Astrocyte (in vitro differentiated cells and primary cell): ENCODE measurements at places on chromosomes 11 and 22. TPM values are rescaled to one million over a fixed set of nuclear protein-coding genes. Genes with fewer than 3 reads are reported as not detected.
A peak's percentile ranks its signal among the peaks of the same experiment; 100 is the strongest.

GRCh38 chr11:133949129-133949528 is 7.6 kb downstream of the IGSF9B start:
- H3K4me1 ChIP-seq: peaks cover 44% of the 10 kb centered on the region
- DNase-seq: no peak
- H3K36me3 ChIP-seq: no peaks in the 10 kb centered on the region
- H3K27me3 ChIP-seq: peaks cover 8% of the 10 kb centered on the region

The MRGPRE gene
- total RNA-seq: not detected in 2 replicates

- peak overlapping the region; percentile 47 for H3K4me3 ChIP-seq
- no peaks in the 10 kb centered on the region for H3K36me3 ChIP-seq
- peaks cover 25% of the 10 kb centered on the region for H3K4me1 ChIP-seq
- DNase-seq: peak; percentile 89
Measured at GRCh38 chr22:46592390-46592872, 27.8 kb upstream of the GRAMD4 start.

The SLC22A8 gene
- total RNA-seq: not detected in 2 replicates

The DNAJB13 gene
- total RNA-seq: 1.2 and 1.3 TPM in 2 replicates
